Activated T-helper 1 cell treated with Interleukin-2 at 50 U/mL for 16 hours (primary cell): ENCODE measurements at places on chromosomes 5 and 9.

- DNase-seq, result no peak
Observed at GRCh38 chr5:176995122-176995490, 11.5 kb downstream of the UIMC1 start.

- no peak for DNase-seq
Observed at GRCh38 chr5:43073597-43074546, 33.8 kb upstream of the ANXA2R start.

- no peak for DNase-seq
Observed at GRCh38 chr9:94084314-94084713, at the start of gene PTPDC1. PTPDC1 (plus strand) TSS chr9:94084464; CDS start chr9:94084531, 67 bp downstream.

DNA sequence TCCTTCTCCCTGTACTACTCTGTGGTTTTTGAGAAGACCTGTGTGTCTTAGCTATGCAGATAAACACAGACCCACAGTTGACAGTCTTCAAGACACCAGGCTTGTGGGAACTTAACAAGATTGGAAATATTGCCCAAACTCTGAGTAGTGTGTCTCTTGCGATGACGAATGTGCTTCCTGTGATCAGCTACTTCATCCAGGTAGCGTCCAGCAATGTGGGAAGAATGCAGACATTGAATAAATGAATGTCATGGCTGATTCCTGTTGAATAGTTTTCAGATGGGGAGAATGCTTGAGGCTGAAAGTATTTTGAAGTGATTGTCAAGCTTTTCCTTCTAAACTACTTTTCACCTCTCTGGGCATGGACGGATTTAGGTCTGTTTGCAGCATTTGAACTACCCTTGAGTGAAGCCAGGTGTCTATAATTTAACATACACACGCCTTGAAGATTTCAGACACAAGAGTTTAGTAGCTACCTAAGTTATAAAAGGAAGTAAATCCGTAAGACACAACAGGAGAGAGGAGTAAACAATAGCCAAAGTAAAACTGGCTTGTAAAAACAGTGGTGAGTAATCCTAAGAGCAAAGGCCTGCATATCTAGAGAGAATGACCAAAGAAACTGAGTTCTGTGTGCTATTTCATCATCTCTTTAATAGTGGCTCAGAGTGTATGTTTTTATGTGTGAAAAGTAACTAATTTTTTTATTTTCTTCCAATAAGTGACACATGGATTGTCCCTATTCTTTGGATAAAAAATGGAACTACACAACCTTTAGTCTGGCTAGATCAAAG, 30.0 kb upstream of the ARL14EPL start:
- no peak for DNase-seq

DNA sequence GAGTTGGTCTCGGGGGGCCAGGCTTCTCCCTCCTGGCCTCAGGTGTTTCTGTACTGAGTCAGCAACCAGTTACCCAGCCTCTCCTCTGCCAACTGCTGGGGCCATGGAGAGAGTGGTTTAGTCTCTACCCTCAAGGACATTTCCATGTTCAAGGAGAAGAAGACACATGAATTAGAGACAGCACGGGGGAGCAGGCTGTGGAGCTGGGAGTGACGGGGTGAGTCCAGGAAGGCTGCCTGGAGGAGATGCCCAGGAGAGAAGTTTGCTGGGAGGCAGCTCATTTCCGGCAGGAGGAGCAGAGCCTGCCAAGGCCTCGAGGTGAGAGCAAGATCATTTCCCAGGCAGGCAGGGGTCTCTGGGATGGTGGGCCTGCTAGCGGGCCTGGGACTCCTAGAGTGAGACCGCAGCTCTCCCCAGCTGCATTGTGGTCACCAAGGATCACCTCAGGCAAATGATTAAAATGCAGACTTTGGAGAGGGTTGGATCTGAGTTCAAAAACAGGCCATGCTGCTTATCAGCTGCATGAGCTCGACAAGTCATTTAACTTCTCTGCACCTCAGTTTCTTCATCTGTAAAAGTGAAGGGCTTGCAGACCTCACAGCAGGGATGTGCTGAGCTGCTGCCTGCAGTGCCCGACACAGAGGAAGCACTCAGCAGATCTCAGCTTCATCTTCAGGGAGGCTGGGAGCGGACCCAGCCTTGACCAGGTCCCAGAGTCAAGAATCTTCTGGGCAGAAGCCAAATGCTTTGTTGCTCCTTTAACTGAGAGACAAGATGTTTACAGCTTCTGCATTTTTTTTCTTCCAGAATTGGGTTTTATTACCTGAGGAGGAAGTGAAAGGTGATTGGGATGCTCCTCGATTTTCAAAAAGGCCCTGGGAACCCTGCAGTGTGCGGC, 35.2 kb downstream of the NEK6 start:
- DNase-seq, result no peak

DNA sequence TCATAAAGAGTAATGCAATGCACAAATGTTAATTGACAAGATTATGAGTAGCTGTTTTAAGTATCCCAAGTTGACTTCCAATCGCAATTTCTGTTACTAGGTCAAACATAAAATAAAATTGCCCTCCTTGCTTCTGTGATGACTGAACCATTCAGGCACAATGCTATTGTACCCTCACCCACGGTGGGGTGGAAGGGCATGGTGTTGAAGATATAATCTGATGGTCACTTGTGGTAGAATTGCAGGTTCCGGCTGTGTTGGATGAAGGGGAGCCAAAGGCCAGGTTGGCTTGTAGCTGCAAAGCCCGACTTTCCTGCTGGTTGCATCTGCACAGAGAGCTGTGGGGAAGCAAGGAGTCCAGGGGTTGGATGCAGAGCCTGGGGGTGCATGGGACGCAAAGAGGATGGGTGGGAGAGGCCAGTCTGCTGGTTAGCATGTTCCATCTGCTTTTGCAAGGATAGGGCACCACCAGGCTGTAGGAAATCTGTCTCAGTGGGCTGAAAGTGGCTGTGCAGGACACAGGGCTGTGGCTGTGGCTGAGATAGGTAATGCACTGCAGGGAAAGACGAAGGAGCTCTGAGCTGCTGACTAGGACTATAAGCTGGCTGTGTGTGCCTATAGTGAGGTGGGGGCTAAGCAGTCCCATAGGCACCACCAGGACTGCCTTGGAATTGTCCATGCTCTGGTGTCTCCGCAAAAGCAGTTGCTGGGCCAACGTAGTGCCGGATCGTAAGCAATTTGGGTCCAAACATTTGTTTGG, 31.5 kb upstream of the PUM3 start:
- DNase-seq, result no peak

- no peak for DNase-seq
Observed at GRCh38 chr9:4769321-4770080, 23.2 kb upstream of the RCL1 start.

DNA sequence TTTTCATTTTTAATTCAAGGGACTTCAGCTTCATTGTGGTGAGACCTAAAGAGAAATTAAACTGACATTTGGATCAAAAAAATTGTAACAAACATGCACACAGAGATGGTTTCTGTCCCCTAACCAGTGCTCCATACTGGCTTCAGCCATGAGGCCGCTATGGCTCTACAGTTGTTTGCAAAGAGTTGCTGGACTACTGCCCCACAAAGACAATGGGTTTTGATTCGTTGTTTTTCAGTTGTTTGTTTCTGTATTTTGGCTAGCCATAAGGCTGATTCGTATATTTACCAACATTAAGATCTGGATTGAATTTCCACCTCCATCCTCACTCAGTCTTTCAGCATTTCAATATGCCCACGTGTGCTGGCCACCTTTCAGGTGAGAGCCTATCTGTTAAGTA, 163.7 kb upstream of the KIF2A start:
- DNase-seq, result no peak

GRCh38 chr5:75677607-75678006, 39.6 kb downstream of the POC5 start:
- DNase-seq, result no peak

GRCh38 chr9:4833781-4834560, 41.2 kb downstream of the RCL1 start:
- no peak for DNase-seq

GRCh38 chr5:81397176-81397575, 3.2 kb upstream of the ACOT12 start:
- no peak for DNase-seq
